ENCODE measurements at places on chromosomes 4 and X.

GRCh38 chr4:128347930-128348660 lies 60.5 kb upstream of the PGRMC2 start:
- DNase-seq: no peak

DNA sequence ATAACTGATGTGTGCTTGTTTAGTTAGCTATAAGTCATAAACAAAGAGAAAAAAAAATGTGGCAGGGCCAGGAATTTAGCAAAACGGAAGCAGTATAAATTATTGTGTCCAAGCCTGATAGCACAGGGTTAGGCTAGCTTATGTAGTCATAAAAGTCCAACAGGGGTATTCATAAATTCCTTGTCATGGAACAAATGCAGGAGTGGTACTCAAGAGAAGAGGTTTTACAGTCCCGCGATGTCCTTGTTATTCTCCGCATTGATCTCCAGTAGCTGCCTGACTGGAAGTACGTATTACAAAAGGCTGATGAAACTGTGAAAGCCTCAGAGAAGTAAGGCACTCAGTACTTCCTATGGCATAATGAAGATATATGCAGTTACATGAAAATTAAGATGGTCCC lies 336.9 kb upstream of the TRAM1L1 start:
- no peak for DNase-seq

- no peak for DNase-seq
Measured at GRCh38 chr4:61540944-61541343, 340.8 kb downstream of the ADGRL3 start.

GRCh38 chrX:14903891-14904290 lies 30.7 kb downstream of the MOSPD2 start:
- DNase-seq: no peak

- no peak for DNase-seq
Measured at GRCh38 chrX:47223476-47224250, 5.2 kb downstream of the CDK16 start.

GRCh38 chrX:24235084-24235710 lies 78.7 kb downstream of the SUPT20HL2 start:
- DNase-seq: no peak

DNA sequence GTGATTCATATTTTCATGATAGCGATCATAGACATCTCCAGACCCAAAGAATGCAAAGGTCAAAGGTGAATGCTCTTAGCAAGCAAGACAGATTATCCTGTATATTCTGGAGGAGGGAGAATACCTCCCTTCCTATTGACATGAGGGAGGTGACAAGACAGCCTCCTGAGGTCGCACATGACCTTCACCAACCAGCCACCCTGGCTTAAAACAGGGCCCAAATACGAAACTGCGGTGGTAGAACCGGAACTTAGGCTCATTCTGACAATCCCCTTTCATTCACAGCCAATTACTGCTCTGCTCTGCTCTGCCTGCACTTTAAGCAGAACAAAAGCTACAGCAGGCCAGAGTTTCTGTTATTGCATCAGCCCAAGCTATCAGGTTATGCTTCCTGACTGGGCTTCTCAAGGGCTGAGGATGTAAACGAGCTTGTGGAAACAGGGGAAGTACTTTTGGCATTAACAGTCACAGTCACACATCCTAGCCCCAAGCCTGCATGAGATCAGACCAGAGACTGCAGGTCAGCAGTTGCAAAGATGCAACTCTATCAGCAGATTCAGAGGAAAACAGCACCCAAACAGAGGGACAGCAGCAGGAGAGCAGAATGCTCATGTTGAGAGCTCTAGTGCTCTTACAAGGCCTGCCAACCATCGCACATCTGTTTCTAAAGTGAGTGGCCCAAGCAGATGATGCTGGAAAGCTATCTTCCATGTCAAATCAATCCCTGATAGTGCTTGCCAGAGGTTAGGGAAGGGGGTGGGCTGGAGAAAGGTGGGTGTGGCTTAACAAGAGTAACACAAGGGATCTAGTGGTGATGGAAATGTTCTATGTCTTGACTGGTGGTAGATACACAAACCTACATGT lies 51.3 kb upstream of the MAP3K15 start:
- no peak for DNase-seq

- no peak for DNase-seq
Measured at GRCh38 chr4:78014889-78015886, 41.9 kb upstream of the FRAS1 start.

GRCh38 chr4:65190780-65191179 lies 479.5 kb downstream of the EPHA5 start:
- DNase-seq: no peak

- no peak for DNase-seq
Measured at GRCh38 chr4:54837576-54838140, 179.9 kb downstream of the KIT start.

- no peak for DNase-seq
Measured at GRCh38 chrX:153600032-153600373, 1.1 kb upstream of the CCNQ start.

GRCh38 chr4:109315818-109316217 lies 13.4 kb upstream of the COL25A1 start:
- DNase-seq: no peak

- DNase-seq: no peak
Measured at GRCh38 chr4:89177807-89178206, 66.5 kb downstream of the TIGD2 start.

DNA sequence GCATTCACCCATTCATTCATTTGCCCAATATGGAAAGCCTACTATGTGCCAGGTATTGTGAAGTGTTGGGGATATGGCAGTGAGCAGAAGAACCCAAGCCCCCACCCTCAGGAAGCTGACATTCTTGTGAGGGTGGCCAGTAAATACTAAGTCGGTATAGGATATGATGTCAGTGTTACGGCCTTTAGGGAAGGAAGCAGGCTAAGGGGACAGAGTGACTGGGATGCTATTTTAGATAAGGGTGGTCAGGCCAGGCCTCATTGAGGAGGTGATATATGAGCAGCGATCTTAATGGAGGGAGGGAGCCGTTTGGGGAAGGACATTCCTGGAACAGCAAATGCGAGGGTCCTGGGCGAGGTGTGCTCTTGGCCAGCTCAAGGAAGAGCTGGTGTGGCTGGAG lies 2.0 kb downstream of the ATP6AP1 start:
- DNase-seq: no peak

DNA sequence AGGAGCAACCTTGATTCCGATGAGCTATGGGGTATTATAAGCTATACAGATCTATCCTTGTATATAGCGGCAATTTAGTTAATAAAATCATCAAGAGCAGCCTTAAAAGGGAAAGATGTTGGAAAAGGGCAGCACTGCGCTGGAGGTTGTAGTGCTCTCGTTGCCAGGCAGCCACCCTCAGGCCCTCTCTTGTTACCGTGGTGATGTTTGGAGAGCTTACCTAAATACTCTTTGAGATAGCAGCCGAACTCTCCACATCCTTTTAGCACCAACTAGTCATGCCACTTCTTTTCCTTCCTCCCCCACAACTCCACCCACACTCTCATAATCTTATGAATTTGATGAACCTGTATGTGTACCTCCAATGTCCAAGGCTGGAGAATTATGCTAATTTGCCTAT lies 3.8 kb upstream of the RADX start:
- DNase-seq: no peak

GRCh38 chrX:128769495-128769894 lies 717.3 kb upstream of the ACTRT1 start:
- DNase-seq: no peak

- DNase-seq: no peak
Measured at GRCh38 chrX:40366661-40367060, 214.1 kb upstream of the ATP6AP2 start.

GRCh38 chr4:141570290-141570689 lies 66.1 kb upstream of the IL15 start:
- DNase-seq: no peak

GRCh38 chr4:116665716-116666115 lies 419.7 kb downstream of the TRAM1L1 start:
- no peak for DNase-seq

GRCh38 chr4:154911097-154911496 lies 130.0 kb downstream of the RBM46 start:
- no peak for DNase-seq

DNA sequence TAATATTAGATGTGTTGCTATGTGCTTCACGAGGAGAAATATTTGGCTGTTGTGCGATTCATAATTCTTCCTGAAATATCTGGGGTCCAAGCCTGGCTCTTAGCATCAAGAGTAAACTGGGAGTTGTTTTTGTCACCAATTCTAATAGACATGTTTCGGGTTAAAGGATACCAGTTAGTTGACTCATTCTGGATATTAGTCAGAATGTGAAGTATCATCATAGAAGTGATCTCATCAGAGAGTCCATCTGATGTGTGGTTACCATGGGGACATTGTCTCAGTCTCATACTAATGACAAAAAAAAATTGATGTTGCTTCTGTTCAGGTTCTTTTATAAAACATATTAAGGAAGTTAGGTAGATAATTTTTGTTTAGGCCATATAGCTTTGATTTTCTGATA lies 57.2 kb upstream of the MTMR1 start:
- DNase-seq: no peak

DNA sequence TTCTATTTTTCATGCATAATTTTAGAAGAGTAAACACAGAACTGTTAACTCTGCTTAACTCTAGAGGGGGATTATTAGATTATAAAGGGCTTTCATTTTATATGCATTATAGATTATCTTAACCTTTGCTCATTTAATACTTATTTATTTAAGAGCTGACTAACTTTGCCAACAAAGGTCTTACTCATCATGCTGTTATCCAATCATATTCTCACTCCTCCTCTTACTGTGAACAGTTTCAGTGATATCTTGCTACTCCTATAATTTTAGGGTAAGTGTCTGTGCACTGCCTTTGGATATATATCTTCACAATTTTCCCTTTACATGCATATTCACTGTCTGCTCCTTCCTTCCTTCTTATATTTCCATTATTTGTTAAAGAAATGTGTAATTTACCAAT lies 1814.9 kb downstream of the STIM2 start:
- no peak for DNase-seq

DNA sequence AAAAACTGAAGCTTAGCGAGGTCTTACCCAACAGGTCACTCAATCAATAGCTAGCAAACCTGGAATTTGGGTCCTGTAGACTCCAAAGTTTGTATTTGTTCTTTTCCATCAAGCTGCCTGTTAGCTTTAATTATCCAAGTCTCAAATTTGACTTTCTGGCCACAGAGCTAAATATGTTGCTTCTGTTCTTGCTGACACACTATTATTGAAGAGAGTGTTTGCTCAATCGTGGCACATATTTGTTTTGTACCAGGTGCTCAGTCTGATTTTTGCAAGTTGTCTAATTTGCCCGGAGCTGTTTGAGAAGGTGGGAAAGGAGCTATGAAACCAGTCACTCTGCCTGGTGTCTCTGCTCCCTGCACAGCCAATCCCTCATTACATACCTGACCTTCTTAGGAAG lies 41.7 kb upstream of the FRMD7 start:
- DNase-seq: no peak

DNA sequence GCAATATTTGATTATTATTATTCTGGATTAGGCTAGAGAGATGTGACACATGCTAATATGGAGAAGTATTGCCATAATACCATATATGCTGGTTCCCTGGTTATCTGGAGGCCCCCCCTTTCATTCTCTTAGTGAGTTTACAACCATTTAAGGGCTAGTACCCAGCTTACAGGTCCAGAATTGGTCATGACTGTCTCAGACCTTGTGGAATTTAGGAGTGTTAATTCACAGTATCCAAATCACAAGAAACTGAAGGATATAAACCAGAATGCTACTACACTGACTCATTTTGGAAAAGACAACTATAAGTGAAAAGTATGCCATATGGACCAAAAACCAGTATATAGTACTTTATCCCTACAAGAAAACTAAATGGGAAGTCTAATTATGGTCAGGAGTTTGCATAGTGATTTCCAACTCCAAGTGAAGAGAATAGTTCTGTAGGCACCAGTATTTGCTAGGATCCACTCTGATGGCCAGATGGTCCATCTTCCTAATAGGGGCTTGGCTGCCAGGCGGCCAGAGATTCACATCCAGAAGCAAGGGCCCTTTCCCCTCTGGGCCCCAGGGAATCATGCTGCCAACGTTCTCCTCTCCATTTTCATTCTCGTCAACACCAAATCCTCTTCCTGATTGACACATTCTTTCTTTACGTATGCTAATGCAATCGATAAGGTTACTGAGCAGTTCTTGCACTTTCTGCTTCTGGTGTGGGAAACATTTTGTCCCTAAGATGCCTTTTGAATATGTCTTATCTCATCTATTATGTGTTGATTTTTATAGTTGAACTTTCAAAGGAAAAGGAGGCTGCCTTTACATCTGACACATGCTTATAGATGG lies 123.6 kb downstream of the SHROOM3 start:
- no peak for DNase-seq

DNA sequence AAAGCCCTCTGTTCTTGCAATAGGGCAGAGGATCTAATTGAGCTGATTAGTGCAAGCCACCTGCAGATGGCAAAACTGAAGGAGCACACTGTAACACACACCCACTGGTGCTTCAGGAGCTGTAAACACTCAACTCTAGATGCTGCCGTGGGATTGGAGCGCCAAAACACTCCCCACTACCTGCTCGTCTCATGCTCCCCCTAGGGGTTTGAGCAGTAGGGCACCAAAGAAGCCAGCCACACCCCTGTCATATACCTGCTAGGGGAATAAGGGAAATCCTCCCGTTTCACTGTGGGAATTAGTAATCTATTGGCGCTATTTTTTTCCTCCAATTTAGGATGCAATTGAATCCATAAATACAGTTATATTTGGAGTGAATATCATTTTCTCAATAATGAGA lies 360.2 kb downstream of the GLUD2 start:
- DNase-seq: no peak

DNA sequence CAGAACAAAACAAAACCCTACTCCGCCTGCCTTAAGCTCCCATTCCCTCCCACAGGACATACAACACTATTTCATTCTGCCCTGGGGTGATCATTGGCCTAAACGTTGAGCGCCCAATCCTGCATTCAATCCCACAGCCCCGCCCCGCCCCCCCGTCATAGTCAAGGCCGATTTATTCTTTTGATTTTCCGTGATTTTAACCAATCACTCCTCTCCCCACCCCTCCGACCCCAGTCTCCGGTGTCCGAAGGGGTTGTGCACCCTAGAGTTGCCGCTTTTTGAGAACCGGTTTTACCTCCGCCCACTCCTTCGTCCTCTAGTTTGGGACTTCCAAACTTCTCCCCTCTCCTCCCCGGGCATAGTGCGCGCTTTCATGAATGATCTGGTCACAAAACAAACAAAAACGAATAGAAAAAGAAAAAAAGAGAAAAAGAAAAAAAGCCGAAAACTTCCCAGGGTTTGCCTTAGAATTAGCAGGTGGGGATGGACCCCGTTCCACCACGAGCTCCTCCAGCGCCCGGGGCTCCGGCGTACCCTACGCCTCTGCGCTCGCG lies 446 bp upstream of the UBE2A start:
- DNase-seq: no peak
